Naive B cell (primary cell): ENCODE measurements at places on chromosomes 16 and 17. TPM values are rescaled to one million over a fixed set of nuclear protein-coding genes. Genes with fewer than 3 reads are reported as not detected.

GRCh38 chr16:13866073-13866472, 53.9 kb upstream of the ERCC4 start:
- no peaks in the 10 kb centered on the region for H3K4me1 ChIP-seq
- no peak overlapping the region for H3K4me3 ChIP-seq
- no peak for DNase-seq
- H3K27ac ChIP-seq = no peak overlapping the region
- peaks cover 14% of the 10 kb centered on the region for H3K27me3 ChIP-seq
- no peaks in the 10 kb centered on the region for H3K36me3 ChIP-seq

GRCh38 chr17:75105126-75106080, 4.4 kb upstream of the ARMC7 start:
- DNase-seq = no peak
- H3K36me3 ChIP-seq = no peaks in the 10 kb centered on the region
- H3K27me3 ChIP-seq = peaks cover 5% of the 10 kb centered on the region
- no peak overlapping the region for H3K27ac ChIP-seq
- H3K4me1 ChIP-seq = peaks cover 22% of the 10 kb centered on the region

ATP1B2 gene
- 0.21 TPM for polyA plus RNA-seq

- no peaks in the 10 kb centered on the region for H3K36me3 ChIP-seq
- no peak overlapping the region for H3K27ac ChIP-seq
- no peak overlapping the region for H3K4me3 ChIP-seq
- no peak for DNase-seq
Measured at GRCh38 chr17:30232015-30232823, 3.3 kb downstream of the SLC6A4 start.

KRT20 gene
- not detected for polyA plus RNA-seq

CCL8 gene
- polyA plus RNA-seq = not detected

- H3K27ac ChIP-seq = no peak overlapping the region
- no peak for DNase-seq
- H3K4me1 ChIP-seq = peaks cover 45% of the 10 kb centered on the region
- peaks cover 10% of the 10 kb centered on the region for H3K27me3 ChIP-seq
- peaks cover 2% of the 10 kb centered on the region for H3K36me3 ChIP-seq
Measured at GRCh38 chr17:17714261-17714866, 33.1 kb downstream of the RAI1 start.

GSPT1 gene
- 35.4 TPM for polyA plus RNA-seq

GRCh38 chr16:86480444-86480843, 29.9 kb upstream of the FOXF1 start:
- no peak for DNase-seq
- no peak overlapping the region for H3K27ac ChIP-seq
- peaks cover 12% of the 10 kb centered on the region for H3K36me3 ChIP-seq
- H3K4me1 ChIP-seq = no peaks in the 10 kb centered on the region

DNA sequence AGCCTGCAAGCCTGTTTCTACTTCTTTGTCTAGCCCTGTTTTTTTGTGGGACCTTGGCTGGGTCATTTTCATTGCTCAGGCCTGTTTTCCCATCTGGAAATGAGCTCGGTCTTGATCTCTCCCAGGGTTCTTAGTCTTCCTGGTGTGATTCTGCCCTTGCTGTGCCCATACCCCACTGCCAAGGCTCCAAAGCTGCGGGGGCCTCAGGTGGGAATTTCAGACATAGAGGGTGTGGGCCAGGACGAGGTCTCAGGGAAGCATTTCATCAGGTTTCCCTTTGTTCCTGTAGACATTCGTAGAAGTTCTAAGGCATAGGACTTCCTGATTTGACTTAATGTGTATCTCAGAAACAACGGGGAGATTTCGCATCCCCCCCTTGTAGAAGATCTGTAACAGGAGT, 5.8 kb downstream of the MPRIP start:
- H3K36me3 ChIP-seq = no peaks in the 10 kb centered on the region
- peak overlapping the region; percentile 49 for H3K4me3 ChIP-seq
- peak overlapping the region; percentile 13 for H3K27ac ChIP-seq
- DNase-seq = no peak

GRCh38 chr16:86931410-86931941, 353.1 kb downstream of the FOXL1 start:
- peaks cover 43% of the 10 kb centered on the region for H3K27me3 ChIP-seq
- H3K4me3 ChIP-seq = no peak overlapping the region
- no peaks in the 10 kb centered on the region for H3K36me3 ChIP-seq
- no peak overlapping the region for H3K27ac ChIP-seq

GRCh38 chr17:65797809-65798208, 236.4 kb upstream of the AXIN2 start:
- DNase-seq = no peak
- H3K4me1 ChIP-seq = no peaks in the 10 kb centered on the region
- H3K4me3 ChIP-seq = no peak overlapping the region
- peaks cover 10% of the 10 kb centered on the region for H3K36me3 ChIP-seq

EVPLL gene
- not detected for polyA plus RNA-seq

DNA sequence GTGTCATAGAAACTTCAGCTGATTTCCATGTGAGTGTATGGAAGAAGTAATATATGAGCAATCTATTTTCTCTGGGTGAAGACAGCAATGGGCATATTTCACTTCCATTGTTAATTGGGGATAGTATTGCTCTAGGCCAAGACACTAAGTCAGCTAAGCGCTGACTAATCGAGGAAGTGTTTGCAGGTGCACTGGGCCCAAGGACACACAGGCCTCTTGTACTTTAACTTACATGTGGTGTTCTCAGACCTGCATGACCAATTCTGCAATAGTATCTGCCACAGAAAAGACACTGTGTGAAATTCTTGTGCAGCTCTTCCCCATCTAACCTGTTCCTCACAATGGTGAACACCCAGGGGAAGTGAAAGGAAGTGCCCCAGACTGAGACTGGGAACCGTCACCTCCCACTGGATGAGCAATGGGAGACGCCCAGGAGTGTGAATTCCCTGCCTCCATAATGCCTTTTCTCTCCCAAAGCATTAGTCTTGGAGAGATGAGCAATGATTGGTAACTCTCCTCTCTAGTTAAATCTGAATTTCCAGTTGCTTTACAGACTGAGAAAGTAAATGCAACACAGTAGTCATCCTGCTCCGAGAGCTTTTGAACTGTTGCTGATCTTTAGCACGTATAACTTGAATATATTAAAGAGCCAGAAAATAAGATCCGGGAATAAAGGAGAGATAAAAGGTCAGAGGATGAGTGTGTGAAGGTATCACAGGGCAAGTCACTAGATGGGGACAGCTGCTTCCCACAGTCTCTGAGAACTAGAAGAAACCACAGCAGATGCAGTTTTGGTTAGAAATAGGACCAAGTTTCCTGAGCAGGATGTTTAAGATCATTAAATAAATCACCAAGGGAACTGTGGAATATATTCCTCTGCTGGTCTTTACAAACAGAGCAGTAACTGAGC, 82.6 kb downstream of the CDK5R1 start:
- H3K4me3 ChIP-seq = no peak overlapping the region
- DNase-seq = no peak
- H3K27me3 ChIP-seq = no peaks in the 10 kb centered on the region
- H3K27ac ChIP-seq = no peak overlapping the region
- H3K36me3 ChIP-seq = no peaks in the 10 kb centered on the region

PHF12 gene
- polyA plus RNA-seq = 0.71 TPM

- no peaks in the 10 kb centered on the region for H3K36me3 ChIP-seq
- no peak overlapping the region for H3K27ac ChIP-seq
- no peaks in the 10 kb centered on the region for H3K27me3 ChIP-seq
- no peak for DNase-seq
Measured at GRCh38 chr17:27762527-27763305, 37.6 kb downstream of the NOS2 start.

PYDC1 gene
- not detected for polyA plus RNA-seq

- H3K36me3 ChIP-seq = no peaks in the 10 kb centered on the region
- DNase-seq = no peak
- H3K27me3 ChIP-seq = no peaks in the 10 kb centered on the region
Measured at GRCh38 chr17:56314026-56314425, 160.8 kb downstream of the ANKFN1 start.

LHX1 gene
- polyA plus RNA-seq = not detected

- peaks cover 9% of the 10 kb centered on the region for H3K36me3 ChIP-seq
- no peaks in the 10 kb centered on the region for H3K27me3 ChIP-seq
- no peak overlapping the region for H3K27ac ChIP-seq
- H3K4me3 ChIP-seq = no peak overlapping the region
- DNase-seq = no peak
Measured at GRCh38 chr17:27558842-27559505, 72.0 kb upstream of the LGALS9 start.

DNA sequence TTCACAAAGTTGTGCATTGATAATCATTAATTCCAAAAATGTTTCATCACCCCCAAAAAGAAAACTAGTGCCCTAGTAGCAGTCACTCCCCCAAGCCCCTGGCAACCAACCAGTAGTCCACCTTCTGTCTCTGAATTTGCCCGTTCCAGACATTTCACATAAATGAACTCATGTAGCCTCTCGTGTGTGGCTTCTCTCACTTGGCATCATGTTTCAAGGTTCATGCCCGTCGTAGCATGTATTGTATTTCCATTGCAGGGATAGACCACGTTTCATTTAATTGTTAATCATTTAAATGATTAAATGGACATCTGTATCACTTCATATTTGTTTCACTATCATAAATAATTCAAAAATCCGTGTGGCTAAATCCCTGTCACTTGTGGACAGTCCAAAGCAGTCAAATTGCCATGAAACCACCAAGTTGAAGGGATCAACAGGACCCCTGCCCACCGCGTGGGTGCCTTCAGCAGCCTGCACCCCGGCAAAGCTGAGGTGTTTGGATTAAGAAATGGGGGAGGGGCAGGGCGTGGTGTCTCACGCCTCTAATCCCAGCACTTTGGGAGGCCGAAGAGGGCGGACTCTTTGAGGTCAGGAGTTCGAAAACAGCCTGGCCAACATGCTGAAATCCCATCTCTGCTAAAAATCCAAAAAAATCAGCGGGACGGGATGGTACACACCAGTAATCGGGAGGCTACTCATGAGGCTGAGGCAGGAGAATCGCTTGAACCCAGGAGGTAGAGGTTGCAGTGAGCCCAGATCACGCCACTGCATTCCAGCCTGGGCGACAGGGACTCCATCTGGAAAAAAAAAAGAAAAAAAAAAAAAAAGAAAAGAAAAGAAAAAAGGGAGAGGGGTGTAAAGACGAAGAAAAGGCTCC, 8.7 kb upstream of the FLYWCH2 start:
- H3K27me3 ChIP-seq = peaks cover 8% of the 10 kb centered on the region
- no peak overlapping the region for H3K27ac ChIP-seq
- H3K36me3 ChIP-seq = no peaks in the 10 kb centered on the region
- DNase-seq = no peak
- H3K4me3 ChIP-seq = no peak overlapping the region

GRCh38 chr16:76910931-76911330, 280.1 kb upstream of the MON1B start:
- no peaks in the 10 kb centered on the region for H3K36me3 ChIP-seq
- H3K27me3 ChIP-seq = no peaks in the 10 kb centered on the region
- no peak overlapping the region for H3K27ac ChIP-seq
- no peak overlapping the region for H3K4me3 ChIP-seq
- H3K4me1 ChIP-seq = no peaks in the 10 kb centered on the region
- no peak for DNase-seq

DNA sequence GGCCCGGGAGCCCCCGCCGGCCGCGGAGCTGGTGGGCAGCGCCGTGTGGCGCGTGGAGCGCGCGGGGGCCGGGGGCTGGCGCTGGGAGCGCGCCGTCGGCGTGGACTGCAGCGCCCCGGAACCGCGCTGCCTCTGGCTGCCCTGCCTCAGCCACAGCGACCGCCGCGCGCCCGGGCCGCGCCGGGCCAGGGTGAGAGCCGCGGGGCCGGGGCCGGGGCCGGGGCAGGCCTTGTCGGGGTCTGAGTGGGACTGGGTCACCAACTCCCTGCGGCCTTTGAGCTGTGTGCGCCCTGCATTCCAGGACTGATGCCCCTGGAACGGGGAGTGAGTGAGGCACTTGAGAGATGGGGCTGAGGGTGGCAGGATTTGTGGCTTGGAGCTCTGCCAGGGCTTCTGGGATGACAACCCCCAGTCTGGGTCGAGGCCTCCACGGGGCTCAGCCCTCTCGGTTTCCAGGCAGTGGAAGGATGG, 25.7 kb downstream of the ARHGAP23 start:
- DNase-seq = no peak
- H3K4me3 ChIP-seq = no peak overlapping the region
- peaks cover 14% of the 10 kb centered on the region for H3K4me1 ChIP-seq
- H3K36me3 ChIP-seq = peaks cover 12% of the 10 kb centered on the region

KRT27 gene
- polyA plus RNA-seq = not detected

- peak overlapping the region; percentile 91 for H3K27ac ChIP-seq
- H3K4me3 ChIP-seq = no peak overlapping the region
- no peaks in the 10 kb centered on the region for H3K36me3 ChIP-seq
- no peak for DNase-seq
- peaks cover 11% of the 10 kb centered on the region for H3K27me3 ChIP-seq
- H3K4me1 ChIP-seq = peaks cover 13% of the 10 kb centered on the region
Measured at GRCh38 chr16:57624806-57625500, 3.5 kb upstream of the ADGRG1 start.

CHST5 gene
- polyA plus RNA-seq = not detected

DNA sequence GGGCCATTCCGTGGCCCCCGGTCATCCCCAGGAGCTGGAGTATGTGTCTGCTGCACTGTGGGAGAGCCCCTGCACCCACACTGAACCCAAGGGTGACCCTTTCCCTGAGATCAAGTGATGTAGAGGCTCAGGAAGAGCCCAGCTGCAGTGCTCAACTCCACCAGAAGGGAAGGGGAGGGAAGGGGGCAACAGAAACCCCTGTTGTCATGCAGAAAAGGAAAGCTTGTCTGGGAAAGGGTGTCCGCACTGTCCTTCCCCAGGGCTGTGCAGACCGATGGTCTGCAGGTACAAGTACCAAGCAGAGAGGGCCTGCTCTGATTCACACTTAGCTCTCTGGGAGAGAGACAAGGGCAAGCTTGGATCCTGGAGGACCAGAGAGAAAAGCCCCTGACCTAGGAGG, 45.7 kb upstream of the TOB1 start:
- H3K36me3 ChIP-seq = no peaks in the 10 kb centered on the region
- no peak overlapping the region for H3K27ac ChIP-seq
- H3K27me3 ChIP-seq = no peaks in the 10 kb centered on the region
- no peak for DNase-seq
- no peaks in the 10 kb centered on the region for H3K4me1 ChIP-seq

- H3K36me3 ChIP-seq = no peaks in the 10 kb centered on the region
- DNase-seq = no peak
- H3K4me1 ChIP-seq = no peaks in the 10 kb centered on the region
- peak overlapping the region; percentile 8 for H3K4me3 ChIP-seq
- H3K27ac ChIP-seq = no peak overlapping the region
Measured at GRCh38 chr16:7057458-7057857, 275.2 kb upstream of the RBFOX1 start.

DNA sequence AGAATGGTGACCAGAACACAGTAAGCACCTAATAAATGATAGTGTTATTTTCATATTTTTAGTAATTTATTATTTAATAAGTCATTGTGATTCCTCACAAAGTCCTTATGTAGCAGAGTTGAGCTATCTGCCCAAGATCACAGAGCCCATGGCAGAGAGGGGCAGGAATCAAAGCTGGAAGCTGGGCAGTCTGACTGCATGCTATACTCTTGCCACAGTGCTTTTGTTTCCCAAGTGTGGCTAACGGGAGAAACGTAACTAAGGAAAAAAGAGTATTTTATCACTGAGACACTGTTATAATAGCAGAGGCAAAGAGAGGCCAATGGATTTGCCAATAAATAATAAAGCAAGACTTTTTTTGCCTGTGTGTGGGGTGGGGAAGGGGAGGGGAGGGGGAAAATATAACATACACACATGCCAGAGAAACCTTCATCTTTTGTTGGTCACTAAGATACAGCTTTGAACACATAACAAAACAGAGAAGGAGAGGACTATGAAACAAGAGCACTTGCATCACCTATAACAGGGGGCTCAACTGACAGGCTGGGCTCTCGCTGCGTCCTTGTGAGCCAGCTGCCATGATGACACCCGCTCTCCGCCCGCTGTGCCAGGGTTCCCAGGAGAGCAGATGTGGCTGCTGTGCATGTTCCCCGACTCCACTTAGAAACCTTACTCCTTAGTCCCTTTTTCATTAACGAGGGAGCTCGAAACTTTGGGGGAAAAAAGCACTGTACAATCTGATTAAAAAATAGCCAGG, 10.1 kb downstream of the CSNK2A2 start:
- H3K4me3 ChIP-seq = no peak overlapping the region
- no peak for DNase-seq
- H3K27me3 ChIP-seq = no peaks in the 10 kb centered on the region
- peaks cover 21% of the 10 kb centered on the region for H3K4me1 ChIP-seq
